ENCODE measurements at places on chromosomes 16 and 17.

GRCh38 chr17:61208301-61209105 lies 191.1 kb upstream of the TBX2 start:
- DNase-seq = no peak

DNA sequence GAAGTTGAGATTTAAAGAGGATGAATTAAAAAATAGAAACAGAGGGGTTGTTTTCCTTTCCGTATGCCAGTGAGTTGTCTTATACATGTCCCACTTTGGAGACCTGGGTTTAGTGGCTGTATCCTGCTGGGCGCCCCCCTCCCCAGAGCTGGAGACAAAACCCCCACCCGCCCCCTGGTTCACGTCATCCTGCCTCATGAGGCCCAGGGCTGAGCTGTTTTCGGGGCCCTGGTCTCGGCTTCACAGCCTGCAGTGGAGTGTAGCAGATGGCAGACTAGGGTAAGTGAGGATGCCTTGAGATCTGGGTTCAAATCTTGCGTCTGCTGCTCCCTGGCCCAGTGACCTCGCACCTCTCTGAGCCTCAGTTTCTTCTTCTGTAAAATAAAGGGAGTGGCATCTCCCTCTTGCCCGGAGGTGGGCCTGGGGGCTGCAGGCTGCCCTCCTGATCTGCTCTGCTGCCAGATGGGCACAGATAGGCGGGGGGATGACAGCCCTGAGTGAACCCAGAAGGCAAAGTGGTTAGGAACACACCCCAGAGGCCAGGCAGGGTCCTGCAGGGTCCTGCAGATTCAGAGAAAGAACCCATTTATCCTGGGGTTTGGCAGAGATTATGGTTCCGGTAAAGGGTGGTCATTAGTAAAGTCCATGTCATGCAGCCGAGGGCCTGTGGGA lies 45.1 kb downstream of the SOCS3 start:
- DNase-seq = no peak

- DNase-seq = no peak
Measured at GRCh38 chr16:88939245-88939971, 37.6 kb downstream of the CBFA2T3 start.

DNA sequence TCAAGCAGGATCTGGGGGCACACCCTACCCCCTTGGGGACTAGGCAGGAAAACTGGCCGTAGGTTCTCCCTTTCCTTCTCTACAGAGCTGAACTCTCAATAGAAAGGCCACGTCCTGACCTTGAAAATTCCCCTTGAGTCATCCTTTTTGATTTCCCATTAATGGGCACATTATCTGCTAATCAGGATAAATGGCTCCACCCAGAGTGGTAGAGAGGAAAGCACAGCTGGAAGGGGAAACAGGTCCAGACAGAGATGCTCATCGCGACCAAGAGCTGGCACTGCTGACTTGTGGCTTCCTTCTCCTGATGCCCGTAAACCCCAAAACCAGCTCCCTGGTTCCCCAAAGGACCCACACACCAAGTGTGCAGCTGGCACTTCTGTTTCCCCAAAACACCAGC lies 206.5 kb upstream of the CDH5 start:
- no peak for DNase-seq

- DNase-seq = no peak
Measured at GRCh38 chr17:13073018-13073417, 55.2 kb upstream of the ELAC2 start.

GRCh38 chr17:1762901-1763898 lies 1.3 kb downstream of the SERPINF1 start:
- DNase-seq = no peak

- no peak for DNase-seq
Measured at GRCh38 chr16:85755929-85756768, 5.3 kb upstream of the C16orf74 start.

DNA sequence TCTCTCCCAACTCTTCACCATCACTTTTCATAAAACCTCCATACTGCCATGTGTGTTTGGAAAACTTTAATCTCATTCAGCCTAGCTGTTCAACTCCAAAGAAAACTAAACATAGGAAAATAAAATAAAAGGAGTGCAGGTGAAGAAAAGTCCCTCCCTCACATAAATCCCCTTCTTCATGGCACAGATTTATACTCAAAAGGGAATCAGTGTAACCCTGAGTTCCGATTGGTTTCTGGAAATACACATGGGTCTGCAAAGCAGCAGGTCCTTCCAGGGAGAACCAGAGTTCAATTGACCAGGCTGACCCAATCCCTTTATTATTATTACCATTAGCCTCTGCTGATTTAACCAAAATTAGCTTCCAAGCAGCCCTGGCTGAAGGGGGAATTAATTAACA lies 8.9 kb upstream of the HOXB2 start:
- no peak for DNase-seq

- no peak for DNase-seq
Measured at GRCh38 chr17:77328823-77329740, 188.3 kb downstream of the SEC14L1 start.

DNA sequence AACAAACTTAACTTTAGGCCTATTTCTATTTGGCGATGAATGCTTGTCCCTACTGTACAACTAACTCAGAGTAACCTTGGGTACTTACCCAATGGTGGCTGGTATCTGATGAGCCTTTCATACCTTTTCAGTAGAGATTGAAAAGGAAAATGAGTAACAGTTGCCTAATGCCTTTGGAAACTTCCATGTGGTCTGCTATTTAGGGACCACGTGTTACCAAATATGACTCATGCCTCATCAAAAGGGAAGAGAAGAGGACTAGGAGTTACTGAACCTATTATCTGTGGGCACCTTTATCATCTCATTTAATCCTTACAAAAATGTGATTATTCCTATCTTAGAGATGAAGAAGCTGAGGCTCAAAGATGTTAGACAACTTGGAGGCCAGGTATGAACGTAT lies 8.1 kb downstream of the MYOCD start:
- DNase-seq = no peak

Measured in NCI-H1048 (cell line).